Stimulated activated CD8-positive, alpha-beta memory T cell treated with anti-CD3 and anti-CD28 coated beads, Interleukin-4, amount 100 ng/mL, for 4 hours (primary cell): ENCODE measurements at places on chromosomes 2 and 18.

DNA sequence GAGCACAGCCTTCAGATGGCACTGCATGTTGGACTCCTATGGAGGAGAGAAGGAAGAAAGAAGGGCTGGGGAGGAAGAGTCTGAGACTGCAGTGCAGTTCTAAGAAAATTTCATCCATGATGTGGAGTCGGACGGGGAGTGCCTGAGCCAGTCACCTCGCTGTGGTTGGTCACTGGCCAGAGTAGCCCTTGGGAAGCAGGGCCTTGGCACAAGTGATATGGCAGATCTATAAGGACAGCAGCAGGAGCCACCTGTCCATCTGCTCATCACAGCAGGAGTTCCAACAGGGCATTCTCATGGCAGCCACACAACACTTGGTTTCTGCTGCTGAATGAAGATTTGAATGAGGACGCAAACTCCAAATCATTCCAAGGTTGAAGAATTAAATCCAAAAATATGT, 314.8 kb downstream of the CYP26B1 start:
- DNase-seq = no peak

- DNase-seq = no peak
Observed at GRCh38 chr18:78510091-78510490, 469.5 kb upstream of the SALL3 start.

DNA sequence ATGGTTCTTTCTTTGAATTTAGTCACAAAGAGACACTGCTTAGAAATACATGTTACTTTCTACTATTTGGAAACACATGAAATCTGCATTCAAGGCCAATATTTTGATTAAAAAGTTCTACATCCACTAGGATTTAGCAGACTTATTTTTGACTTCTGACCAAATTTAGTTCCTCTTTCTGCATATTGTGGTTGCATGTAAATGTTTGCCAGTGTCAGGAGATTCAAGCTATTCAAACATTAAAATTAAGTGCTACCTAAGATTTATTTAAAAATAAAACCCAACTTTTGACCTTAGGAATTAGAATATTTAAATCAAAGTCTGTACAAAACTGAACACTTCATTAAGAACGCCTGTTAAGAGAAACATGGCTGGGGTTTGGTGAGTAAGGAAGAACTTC, 891.1 kb downstream of the CPS1 start:
- DNase-seq = no peak

DNA sequence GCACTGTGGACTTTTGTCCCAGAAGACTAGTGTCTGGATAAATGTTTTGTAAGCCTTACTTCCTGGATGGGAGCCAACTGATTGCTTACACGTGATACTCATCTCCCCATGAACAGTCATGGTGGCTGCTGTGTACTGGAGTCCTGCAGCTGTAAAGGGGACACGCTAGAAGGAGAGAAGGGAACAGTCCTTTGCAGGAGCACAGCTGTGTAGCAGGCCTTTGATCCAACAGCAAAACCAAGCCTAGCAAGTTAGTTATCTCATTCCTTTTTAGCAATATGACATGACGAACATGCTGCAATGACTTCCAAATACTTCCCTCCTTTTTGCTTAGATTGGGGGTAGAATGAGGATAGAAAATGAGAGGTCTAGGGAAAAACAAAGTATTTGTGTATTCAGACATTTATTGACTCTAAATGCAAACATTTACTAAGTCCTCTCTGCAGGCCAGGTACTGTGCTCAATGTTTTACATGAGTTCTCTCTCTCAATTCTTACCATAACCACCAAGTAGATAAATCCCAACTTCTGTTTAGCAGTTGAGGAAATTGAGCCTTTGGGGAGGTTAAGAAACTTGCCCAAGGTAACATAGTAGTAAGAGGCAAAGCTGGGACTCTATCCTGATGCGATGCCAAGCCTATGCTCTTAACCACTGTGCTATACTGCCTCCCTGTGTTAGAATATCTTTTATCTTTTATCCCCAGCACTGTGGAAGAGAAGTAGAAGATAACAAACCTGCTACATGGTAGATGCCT, 55.4 kb upstream of the CD28 start:
- DNase-seq = no peak

DNA sequence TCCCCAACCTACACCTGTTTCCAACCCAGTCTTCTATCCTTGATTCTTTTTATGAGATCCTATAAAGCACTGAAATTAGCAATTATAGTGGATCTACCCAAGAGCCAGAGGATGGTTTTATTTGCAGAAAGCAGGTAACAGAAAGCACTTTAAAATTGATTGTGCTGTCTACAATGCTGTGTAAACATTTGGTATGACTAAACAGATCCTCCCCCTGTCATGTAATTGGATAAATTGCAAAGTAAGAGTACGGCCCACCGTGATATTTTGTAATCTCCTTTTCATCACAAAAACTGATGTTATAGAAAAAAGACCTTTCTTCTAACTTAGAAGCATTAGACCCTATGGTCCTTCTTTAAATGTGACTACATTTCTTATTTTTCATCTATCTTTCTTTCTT, 11.3 kb upstream of the PPP3R1 start:
- no peak for DNase-seq

- DNase-seq = no peak
Observed at GRCh38 chr2:8133363-8133762, 548.5 kb upstream of the ID2 start.

- DNase-seq = no peak
Observed at GRCh38 chr2:53452957-53453748, 314.5 kb upstream of the CHAC2 start.

DNA sequence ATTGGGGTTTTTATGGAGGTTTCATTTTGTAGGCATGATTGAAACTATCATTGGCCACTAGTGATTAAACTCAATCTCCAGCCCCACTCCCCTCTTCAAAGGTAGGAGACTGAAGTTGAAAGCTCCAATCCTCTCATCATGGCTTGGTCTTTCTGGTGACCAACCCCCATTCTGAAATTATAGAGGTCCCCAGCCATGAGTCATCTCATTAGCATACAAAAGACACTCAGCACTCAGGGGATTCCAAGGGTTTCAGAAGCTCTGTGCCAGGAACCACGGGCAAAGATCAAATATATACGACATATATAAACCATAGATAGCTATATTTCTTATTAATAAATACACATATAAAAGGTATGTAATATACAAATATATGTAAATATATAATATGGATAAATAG, 256.0 kb upstream of the POU3F3 start:
- no peak for DNase-seq

GRCh38 chr2:8803658-8804379, 33.6 kb downstream of the KIDINS220 start:
- DNase-seq = no peak

- no peak for DNase-seq
Observed at GRCh38 chr2:144890828-144891227, 370.9 kb upstream of the ZEB2 start.

DNA sequence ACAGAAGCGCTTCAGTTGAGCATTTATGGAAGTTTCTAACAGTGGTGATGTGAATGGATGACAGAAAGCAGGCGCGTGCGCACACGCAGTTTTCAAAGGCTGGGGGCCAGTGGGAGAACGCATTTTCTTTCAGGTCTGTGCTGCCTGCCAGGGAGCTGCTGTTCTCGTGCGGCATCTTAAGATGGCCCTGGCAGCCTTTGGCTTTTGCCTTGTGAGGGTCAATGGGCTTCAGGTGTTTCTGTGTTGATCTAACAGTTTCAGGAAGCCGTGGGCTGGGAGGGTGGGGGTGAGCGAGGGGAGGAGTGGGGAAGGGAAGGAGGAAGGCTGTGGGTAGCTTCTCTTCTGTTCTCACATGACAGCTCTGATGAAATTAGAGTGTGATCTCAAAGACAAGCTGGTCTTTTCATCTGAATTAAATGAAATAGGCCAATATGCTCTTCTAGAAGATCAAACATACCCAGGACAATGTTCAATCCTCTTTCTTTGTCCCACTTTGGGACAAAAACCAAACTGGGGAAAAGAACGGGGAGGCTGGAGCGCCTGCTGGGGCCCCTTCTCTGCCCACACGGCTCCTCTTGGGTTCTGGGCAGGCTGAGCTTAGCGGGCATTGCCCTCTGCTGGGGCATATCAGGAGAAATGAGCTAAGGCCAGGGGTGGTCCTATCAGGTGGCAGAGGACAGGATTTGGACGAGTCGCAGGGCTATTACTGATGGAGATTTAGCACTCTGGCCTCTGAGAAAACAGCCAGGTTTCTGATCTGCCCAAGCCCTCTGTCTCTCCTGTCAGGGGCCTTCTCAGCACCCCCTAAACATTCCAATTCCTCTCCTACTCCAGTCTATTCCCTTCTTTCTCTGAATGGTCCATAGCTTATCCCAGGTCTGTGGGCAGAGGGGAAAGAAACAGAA, 126.2 kb upstream of the LGALSL start:
- DNase-seq = peak; percentile 18

DNA sequence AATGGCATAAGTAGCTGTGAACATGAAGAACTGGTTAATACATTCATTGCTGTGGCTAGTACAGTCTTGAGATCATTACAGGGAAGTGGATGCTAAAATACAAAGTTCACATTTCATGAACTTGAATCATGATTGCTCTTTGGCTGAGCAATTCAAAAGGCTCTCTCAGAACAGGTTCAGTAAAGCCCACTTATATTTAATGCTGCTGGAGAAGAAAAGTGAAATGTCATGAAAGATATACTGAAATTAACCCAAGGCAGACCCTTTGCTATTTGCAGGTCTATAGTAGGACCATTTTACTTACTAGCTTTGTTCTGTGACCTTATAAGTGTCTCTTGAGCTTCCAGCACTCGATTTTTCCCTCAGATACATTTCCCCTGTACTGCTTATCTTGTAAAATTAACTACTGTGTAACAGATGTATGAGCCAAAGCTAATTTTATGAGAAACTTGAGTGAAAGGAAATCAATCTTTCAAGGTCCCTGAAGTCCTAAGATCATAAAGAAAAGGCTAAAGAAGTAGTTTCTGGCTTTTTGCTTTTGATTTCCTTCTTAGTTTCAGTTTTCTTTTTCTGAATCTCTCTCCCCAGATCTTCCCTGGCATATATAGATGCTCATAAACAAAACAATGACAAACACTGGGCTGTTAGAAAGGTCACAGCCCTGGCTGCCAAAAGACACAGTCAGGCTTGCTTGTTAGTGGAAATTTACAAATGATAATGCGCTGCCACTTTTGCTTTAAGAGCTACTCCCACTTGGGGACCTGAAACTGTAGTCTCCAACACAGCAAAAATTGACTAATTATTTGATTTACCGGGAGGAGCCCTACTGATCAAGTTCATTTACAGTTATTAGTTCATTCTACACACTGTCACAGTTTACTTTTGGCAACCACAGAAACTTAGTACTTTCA, 132.7 kb upstream of the XPO1 start:
- DNase-seq = no peak

DNA sequence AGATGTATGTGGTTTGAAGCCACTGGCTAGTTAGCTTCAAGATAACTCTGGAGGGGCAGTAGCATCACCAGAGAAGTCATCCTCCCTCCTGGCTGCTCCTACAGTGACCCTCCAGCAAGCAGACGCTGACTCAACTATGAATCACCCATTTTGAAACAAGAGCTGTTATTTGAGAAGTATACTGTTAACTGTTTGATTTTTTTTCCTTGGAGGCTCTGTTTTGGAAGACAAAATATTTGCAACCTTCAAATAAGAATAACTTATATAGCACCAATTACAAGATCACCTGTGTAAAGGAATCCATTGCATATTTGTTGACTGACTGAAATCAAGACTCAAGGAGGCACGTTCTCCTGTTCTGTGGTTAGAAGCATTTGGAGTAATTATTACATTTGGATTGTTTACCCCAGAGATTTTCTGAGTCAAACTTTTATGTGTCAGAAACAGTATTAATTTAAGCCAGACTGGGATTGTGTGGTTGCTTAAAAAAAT, 313.8 kb downstream of the MTX2 start:
- DNase-seq = no peak

GRCh38 chr2:218320704-218321336, 28.5 kb upstream of the TMBIM1 start:
- DNase-seq = no peak

- peak; percentile 40 for DNase-seq
Observed at GRCh38 chr18:46071653-46072375, at the start of gene PSTPIP2. Gene PSTPIP2 (minus strand): TSS chr18:46072260. CDS start chr18:46072188, 72 bp downstream.

DNA sequence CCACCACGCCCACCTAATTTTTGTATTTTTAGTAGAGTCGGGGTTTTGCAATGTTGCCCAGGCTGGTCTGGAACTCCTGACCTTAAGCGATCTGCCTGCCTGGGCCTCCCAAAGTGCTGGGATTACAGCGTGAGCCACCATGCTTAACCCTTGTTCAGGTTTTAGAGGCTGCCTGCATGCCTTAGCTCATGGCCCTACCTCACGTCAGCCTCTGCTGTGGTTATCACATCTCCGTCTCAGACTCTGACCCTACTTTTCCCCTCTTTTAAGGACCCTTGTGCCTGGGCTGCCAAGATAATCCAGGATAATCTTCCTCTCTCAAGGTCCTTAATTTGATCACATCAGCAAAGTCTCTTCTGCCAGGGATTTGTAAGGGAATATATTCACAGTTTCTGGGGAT, 98.2 kb upstream of the PMAIP1 start:
- no peak for DNase-seq

GRCh38 chr2:170212625-170213280, 34.8 kb downstream of the MYO3B start:
- DNase-seq = no peak

- no peak for DNase-seq
Observed at GRCh38 chr2:73203055-73203681, 794 bp downstream of the NOTO start.

DNA sequence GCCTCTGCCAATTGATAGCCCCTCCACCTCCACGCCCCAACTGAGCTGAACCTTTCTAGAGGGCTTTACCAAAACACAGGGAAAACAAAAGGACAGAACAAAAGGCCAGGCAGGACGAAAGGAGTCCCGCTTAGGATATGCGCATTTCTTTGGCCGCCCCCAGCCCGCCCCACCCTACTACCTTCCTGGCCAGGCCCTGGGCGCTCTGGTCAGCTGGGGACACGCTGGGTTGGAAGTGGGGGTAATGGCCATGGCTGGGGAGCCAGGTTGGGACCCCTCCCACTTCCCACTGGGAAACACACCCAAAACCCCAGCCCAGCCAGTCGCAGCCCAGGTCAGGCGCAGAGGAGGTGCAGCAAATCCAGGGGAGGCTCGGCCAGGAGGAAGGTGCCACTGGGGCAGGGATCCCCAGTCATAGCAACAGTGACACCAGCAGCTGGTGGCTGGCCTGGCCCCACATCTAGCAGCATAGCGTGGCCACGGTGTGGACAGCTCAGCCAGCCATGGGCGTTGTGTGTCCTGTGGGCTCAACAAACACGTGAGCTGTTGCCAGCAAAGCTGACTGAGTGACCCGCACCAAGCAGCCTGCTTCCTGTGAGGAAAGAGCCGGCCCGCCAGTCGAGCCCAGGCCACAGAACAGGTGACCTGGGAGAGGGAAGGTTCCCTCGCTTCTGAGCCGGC, 24.6 kb upstream of the B3GNT7 start:
- DNase-seq = no peak

- no peak for DNase-seq
Observed at GRCh38 chr2:65671670-65672242, 239.4 kb upstream of the SPRED2 start.

GRCh38 chr2:165864296-165864695, 70.2 kb upstream of the GALNT3 start:
- DNase-seq = no peak
